Vagina (tissue), 2 donors: ENCODE measurements at places on chromosomes 11 and 22.

DNA sequence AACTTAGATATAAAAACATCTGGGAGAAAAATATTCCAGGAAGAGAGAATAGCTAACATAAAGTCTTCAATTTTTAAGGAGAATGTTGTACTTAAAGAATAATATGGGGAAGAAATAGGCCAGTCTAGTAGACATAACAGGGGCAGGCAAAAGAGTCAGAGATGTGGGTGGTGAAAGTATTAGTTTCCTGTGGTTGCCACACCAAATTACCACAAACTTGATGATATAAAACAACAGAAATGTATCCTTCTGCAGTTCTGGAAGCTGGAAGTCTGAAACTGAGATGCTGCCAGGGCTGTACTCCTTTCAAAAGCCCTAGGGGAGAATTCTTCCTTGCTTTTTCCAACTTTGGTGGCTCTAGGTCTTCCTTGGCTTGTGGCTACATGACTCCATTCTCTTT, 1309.7 kb downstream of the LRRC4C start:
- DNase-seq, result no peak

GRCh38 chr11:86630229-86630981, 42.0 kb downstream of the ME3 start:
- no peak for DNase-seq

GRCh38 chr22:30982512-30982911, 13.4 kb downstream of the TUG1 start:
- no peak for DNase-seq

- DNase-seq, result no peak
Measured at GRCh38 chr11:77959434-77959833, 35.0 kb downstream of the INTS4 start.

GRCh38 chr11:17531071-17531600, 13.1 kb downstream of the USH1C start:
- DNase-seq, result no peak

DNA sequence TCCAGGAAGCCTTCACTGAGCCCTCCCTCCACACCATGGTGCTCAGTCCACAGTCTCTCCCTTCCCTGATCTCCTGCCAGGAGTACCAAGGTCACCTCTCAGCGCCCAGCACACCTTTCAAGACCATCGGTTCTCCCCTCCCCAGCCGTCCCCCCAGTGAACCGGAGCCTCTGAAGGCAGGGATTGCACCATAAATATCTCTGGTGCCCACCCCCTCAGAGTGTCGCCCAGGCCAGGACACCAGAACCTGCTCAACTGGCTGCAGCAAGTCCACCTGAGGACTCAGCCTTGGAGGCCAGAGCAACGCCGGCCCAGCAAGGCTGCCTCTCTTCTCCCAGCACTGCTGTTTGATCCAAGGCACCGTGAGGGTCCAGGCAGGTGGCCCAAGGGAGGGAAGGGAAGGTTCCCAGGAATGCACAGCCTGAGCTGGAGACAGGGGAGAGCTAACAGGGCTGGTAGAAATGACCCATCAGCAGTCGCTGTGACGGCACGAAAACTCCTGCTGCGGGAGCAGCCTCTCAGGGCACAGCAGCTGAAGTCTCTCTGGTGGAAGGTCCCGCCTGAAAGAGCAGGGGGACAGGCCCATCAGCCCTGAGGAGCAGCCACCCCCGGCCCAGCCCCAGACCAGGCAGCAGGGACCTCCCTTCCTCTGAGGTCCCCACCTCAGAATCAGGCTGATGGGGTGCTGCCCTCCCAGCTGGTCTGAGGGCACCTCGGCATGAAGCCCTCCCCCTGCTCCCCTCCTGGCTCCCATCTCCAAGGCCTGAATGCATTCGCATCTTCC, 80.3 kb downstream of the BUD13 start:
- peak; percentile 60 for DNase-seq

GRCh38 chr11:554428-555226, 5.9 kb downstream of the LMNTD2 start:
- DNase-seq, result no peak

DNA sequence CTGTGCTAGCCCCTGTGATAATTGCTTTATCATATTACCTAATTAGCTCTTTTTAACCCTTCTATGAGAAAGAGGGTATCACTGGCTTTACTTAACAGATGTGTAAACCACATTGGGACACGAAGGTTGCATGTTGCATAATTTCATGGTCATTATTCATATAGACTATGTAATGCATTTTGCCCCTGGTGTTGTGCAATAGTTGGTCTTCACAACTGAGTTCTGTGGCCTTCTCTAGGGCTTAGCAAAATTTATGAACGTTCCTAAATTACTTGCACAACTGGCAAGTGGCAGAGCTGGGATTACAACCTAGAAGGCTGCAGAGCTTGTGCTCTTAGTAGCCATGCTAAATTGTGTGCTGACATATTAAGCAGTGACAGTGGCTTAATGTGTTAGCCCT, 34.6 kb upstream of the PDGFD start:
- DNase-seq, result no peak

DNA sequence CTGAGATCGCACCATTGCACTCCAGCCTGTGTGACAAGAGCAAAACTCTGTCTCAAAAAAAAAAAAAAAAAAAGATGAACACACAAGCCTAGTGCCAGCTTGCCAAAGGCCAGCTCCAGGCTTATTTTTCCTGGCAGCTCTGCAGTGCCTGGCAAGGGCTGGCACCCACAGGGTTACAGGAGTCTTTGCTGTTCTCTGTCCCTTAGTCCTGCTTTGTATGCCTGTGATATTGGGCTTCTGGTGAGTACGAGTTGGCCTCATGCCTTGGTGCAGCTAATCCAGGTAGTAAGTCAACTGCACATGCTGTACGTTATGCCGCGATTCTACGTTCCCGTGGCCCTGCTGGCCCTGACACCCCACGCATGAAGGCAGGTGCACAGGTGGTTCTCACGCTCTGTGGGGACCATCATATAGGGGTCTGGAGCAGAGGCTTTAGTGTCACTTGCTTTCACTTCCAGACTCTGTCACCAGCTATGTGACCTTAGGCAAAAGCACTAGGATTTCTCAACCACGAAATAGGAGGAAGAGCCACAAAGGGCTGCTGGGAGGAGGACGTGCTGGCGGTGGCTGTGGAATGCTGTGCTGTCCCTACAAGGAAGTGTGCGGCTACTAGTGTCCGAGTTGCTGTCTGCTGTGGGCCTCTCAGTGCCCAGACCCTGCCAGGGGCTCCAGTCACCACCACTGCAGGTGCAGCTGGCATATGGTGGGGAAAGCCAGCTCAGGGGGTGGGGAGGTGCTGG, 21.4 kb upstream of the RASL10A start:
- DNase-seq, result no peak

- no peak for DNase-seq
Measured at GRCh38 chr11:32088117-32088941, 2.5 kb upstream of the RCN1 start.

DNA sequence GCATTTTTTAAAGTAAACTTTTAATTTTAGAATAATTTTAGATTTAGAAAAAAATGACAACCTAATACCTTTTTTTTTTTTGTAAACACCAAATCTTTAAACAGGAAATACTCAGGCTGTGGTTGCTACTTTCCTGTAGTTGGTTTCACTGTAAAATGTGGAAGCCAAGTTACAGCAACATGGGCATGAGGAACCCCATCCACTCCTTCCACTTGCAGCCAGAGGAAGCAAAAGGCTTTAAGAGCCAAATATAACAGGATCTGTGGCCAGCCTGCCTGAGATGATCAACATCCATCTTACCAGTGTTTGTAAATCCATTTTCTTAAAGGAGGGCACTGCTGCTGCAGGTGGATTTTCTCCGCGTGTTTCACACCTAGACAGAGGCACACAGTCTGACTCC, 66.2 kb downstream of the TNRC6B start:
- DNase-seq, result no peak

- DNase-seq, result no peak
Measured at GRCh38 chr11:15956302-15956701, 400.0 kb downstream of the SOX6 start.

DNA sequence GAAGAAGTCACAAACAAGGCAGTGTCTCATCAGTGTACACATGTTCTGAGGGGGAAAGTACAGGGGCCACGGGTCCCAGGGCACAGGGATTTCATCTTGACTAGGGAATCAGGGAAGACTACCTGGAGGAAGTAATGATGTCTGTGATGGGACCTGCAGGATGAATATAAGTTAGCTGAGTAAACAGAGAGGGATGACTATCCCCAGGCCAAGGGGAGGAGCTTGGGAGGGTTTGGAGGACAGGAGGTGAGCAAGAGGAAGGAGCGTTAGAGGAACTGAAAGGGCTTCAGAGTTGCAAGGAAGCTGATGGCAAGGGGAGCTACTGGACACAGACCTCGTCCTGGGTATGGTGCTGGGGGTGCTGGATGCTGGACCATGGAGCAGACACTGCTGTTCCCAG, 56.4 kb downstream of the TRAF6 start:
- DNase-seq, result no peak

DNA sequence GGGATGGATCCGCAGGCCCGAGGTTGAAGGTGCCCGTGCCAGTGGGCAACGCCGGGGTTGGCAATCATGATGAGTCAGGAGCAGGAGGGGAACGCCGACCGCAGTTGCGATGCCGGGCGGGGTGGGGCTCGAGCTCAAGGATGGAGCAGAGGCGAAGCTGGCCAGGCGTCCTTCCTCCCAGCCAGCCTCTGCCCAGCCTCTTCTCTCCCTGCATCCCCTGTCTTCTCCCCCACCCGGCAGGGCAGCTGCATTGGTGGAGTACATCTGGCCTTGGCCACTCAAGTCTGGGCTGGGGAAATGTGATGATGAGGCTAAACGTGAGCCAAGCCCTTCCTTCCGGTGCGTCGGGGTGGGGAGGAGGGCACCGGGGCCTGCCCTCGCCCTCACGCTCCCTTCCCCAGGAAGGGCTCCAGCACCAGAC, 3.9 kb downstream of the IFITM10 start:
- DNase-seq, result no peak

GRCh38 chr11:1932681-1933080, 13.2 kb downstream of the TNNT3 start:
- DNase-seq, result no peak

DNA sequence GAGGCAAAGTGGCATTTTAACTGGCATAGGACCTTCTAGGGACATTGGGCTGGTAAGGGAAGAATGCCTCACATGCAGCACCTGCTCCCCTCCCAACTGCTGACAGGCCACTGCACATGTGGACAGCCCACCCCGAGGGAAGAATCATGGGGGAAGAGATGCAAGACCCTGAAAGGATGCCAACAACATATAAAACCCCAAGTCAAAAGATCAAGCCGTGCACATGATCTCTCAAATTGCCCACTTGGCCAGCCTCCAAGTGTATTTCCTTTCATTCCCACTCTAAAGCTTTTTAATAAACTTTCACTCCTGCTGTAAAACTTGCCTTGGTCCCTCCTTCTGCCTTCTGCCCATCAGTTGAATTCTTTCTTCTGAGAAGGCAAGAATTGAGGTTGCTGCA, 947.8 kb upstream of the CCDC90B start:
- no peak for DNase-seq

DNA sequence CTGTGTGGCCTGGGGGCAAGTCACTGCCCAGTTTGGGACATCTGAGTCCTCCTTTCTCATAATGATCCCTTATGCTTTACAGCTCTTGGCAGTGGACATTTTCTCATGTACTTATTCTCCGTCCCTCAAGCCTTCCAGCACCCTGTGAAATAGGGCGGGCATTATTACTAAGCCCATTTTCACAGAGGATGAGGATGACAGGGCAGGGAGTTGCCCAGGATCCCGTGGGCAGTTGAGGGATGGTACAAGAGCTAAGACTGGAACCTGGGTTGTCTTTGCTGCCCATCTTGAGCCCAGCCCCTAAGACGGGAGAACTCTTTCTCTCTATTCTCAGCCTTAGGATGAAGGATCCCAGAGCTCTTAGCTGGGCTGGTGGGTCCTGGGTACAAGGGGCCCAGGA, 11.2 kb downstream of the CD82 start:
- no peak for DNase-seq

DNA sequence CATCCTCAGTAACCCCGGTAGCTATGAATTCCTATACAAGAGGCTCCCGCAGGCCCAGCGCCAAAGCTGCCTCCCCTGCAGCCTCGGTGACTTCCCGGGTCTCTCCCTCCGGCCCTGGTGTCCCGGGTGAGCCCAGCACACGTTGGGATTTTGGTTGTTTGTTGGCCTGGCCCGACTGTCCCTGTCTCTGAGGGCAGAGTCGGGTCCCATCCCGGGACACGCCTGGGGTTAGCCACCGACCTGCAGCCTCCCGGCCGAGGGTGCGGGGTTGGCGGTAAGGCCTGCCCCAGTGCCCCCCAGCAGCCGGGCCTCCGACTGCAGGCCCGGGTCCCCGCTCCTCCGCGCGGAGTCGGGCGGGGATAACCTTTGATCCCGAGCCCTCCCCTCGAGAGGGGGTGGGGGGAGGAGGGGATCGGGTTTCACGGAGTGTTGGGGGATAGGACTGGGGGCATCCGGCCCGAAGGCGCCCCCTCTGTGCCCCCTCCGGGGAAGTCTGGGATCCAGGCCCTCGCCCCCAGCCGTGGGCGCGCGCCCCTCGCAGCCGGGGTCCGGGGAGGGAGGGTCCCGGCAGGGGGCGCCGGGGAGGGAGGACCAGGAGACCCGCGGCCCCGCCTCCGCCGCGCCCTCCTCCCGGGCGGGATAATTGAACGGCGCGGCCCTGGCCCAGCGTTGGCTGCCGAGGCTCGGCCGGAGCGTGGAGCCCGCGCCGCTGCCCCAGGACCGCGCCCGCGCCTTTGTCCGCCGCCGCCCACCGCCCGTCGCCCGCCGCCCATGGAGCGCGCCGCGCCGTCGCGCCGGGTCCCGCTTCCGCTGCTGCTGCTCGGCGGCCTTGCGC, at the start of gene FBLN1:
TSS of gene FBLN1 (plus strand) at position 669 of the 835 bp plus-strand sequence. CDS start at position 772, 103 bp downstream.
- no peak for DNase-seq

GRCh38 chr11:124880290-124880611, 15.0 kb downstream of the ROBO3 start:
- no peak for DNase-seq

DNA sequence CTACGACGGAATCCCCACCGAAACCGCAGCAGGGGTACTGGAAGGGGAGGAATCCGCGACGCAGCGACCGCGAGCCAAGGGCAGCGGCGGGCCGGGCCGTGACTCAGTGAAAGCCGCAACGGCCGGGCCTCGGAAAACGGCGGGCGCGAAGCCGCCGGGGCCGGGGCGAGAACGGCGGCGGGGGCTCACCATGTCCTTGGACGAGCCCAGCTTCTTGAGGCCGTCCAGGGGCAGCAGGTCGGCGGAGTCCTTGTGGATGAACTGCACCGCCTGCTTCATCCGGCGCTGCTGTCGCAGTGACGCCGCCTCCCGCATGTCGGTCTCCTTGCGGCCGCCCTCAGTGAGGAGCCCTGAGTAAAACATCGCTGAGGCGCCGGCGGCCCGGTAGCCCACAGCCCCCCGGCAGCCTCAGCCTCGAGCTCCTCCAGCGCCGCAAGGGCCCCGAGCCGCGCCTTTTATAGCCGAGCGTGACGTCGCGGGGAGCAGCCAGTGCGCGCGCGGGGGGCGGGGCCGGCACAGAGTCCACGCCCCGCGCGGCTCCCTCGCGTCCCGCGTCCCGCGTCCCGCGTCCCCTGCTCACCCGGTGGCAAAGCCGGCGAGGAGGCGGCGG, at the start of gene NRIP3:
TSS of gene NRIP3 (minus strand) at position 429 of the 610 bp plus-strand sequence. CDS start at position 363, 66 bp downstream.
- DNase-seq, result no peak

GRCh38 chr11:2091786-2092463, 47.3 kb downstream of the IGF2 start:
- no peak for DNase-seq

- no peak for DNase-seq
Measured at GRCh38 chr11:113182288-113182687, 132.1 kb upstream of the TTC12 start.
